HFFc6 (cell line): ENCODE measurements at places on chromosomes 2 and 18.

DNA sequence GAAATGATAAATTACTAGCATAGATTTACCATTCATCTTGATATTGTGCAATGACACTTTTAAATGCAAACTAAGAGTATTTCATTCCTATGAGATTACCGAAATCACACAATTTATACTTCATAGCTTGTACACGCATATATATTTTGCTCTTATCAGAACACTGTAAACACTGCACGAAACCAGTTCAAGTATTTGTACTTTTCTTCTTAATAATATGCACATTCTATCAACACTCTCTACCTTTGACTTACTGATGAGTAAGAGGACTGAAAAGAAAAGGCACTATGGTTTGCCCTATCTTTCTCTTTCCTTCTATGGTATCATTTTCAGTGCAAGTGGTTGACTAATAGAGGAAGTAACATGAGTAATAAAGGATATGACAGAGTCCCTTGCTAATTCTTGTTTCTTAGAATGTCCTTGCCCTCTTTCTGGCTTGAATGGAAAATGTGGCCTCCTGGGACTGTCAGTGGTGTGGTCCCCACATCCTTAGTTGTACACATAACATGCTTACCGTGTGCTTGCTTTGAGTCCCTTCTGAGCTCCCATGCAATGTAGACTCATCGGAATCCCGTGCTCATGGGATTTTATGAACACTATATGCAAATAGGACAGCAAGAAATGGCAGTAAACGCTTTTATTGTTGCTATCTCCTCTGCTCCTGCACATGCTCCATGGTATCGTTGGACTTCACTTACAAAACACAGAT lies 363.5 kb upstream of the TNP1 start:
- peaks cover 78% of the 10 kb centered on the region for H3K4me1 ChIP-seq
- peak; percentile 85 for DNase-seq
- peak overlapping the region; percentile 94 for H3K27ac ChIP-seq
- peaks cover 8% of the 10 kb centered on the region for H3K36me3 ChIP-seq
- peak overlapping the region; percentile 63 for H3K4me3 ChIP-seq

- no peak overlapping the region; the same call in 1 of the 2 replicates for H3K27ac ChIP-seq
- H3K36me3 ChIP-seq = 0 out of 2 replicates have a peak, but pooled peaks cover 11% of the 10 kb centered on the region
- no peaks in the 10 kb centered on the region for H3K27me3 ChIP-seq
- peaks cover 28% of the 10 kb centered on the region for H3K4me1 ChIP-seq
- no peak overlapping the region for H3K4me3 ChIP-seq
These were observed 928.3 kb upstream of the NRXN1 start for GRCh38 chr2:51960281-51960680.

DNA sequence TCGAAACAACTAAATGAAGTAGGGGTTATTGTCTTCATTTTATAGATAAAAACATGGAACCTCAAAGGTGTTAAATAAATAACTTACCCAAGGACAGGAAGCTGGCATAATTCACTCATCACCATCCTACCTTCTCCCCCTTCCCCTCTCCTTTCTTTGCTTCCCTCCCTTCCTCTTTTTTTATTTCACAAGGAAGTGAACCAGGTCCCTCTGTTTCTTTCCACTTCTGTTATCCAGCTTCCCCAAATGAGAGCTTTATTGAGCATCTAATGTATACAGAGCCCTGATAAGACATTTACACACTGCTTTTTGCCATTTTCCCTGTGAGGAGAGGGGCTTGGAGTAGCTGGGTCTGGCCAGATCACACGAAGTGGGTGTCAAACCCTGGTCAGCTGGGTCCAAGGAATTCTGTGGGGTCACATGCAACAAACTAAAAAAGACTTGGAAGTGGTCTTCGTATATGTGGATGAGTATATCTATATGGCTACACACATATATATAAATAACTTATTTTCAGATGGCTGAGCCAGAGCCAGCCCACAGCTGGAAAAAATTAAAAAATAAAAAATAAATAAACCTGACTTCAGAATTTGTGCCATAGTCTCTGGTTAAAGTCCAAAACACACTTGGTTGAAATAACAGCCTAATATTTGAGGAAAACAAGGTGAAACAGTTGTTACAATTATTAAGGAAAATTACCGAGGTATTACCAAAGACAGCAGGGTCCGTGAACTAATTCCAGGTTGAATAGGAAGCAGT lies 49.3 kb upstream of the FOSL2 start:
- no peaks in the 10 kb centered on the region; the same call in none of the 2 replicates for H3K27me3 ChIP-seq
- no peaks in the 10 kb centered on the region for H3K36me3 ChIP-seq
- peaks cover 58% of the 10 kb centered on the region for H3K4me1 ChIP-seq
- H3K27ac ChIP-seq = peak overlapping the region; percentile 90

- H3K36me3 ChIP-seq = peaks cover 21% of the 10 kb centered on the region
- no peak overlapping the region for H3K27ac ChIP-seq
- no peak overlapping the region for H3K4me3 ChIP-seq
- peaks cover 2% of the 10 kb centered on the region; the same call in 1 of the 2 replicates for H3K27me3 ChIP-seq
- no peaks in the 10 kb centered on the region for H3K4me1 ChIP-seq
These were observed 276.9 kb upstream of the SPHKAP start for GRCh38 chr2:228458364-228458763.

GRCh38 chr18:72999971-73000607 lies 132.3 kb upstream of the NETO1 start:
- no peak for DNase-seq
- H3K36me3 ChIP-seq = no peaks in the 10 kb centered on the region
- H3K27ac ChIP-seq = no peak overlapping the region
- H3K4me3 ChIP-seq = no peak overlapping the region
- peaks cover 2% of the 10 kb centered on the region for H3K27me3 ChIP-seq
- no peaks in the 10 kb centered on the region for H3K4me1 ChIP-seq

DNA sequence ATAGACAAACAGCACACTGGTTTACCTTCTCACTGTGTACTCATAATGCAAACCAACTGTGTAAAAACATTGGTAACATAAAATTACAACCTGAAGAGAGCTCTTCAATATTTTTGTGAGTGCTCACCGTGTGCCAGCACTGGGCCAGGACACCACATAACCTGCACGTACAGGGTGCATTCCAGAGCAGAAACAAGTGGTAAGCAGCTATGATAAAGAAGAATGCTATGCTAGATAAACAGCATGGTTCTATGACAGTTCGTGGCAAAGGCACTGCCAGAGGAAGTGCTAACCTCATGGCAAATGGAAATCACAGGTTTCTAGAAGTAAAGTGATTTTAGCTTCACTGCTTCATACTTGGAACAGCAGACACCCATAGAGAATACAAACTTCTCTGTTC lies 343.5 kb downstream of the MTX2 start:
- H3K4me1 ChIP-seq = peaks cover 39% of the 10 kb centered on the region
- H3K4me3 ChIP-seq = no peak overlapping the region
- no peak overlapping the region for H3K27ac ChIP-seq
- no peaks in the 10 kb centered on the region; the same call in 1 of the 2 replicates for H3K27me3 ChIP-seq
- H3K36me3 ChIP-seq = no peaks in the 10 kb centered on the region
